ENCODE measurements at places on chromosomes 13 and 19.
A peak's percentile ranks its signal among the peaks of the same experiment; 100 is the strongest.

- peak; percentile 93 for DNase-seq
These were observed at the start of gene KLF5 for GRCh38 chr13:73058736-73059459. TSS of gene KLF5 (plus strand) at chr13:73059005. CDS start at chr13:73059328, 323 bp downstream.

DNA sequence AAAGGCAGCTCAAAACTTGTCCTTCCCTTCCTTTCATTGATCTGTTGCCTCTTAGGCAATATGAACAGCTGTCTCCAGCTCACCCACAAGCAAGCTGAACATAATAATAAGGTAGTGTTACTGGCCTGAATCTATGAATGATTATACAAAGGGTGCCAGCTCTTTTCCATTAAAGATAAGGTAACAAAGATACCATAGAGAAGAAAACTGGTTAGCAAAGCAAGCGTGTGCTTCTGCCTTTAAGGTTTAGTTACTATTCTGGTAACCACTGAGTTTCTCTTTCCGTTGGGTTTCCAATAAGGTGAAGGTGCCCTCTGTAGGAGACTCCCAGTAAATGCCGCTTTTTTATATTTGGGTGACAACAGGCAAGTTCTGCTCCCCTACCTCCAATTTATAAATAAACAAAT, 12.1 kb upstream of the DACH1 start:
- no peak for DNase-seq

GRCh38 chr19:58088521-58089052, 9.4 kb downstream of the ZSCAN18 start:
- no peak for DNase-seq

DNA sequence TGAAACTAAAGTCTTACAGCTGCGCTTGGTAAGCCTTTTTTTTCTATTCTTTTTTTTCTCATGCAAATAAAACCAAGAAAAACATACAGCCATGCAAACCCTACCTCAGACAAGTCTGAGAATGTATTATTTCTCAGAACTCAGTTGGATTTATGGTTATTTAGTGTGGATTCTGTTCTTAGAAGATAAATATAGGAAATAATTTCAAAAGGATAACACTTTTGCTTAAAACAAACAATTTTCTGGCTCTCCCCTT, 40.7 kb upstream of the TNFSF11 start:
- no peak for DNase-seq
